BE2C (cell line): ENCODE measurements at places on chromosomes 7 and 10.

DNA sequence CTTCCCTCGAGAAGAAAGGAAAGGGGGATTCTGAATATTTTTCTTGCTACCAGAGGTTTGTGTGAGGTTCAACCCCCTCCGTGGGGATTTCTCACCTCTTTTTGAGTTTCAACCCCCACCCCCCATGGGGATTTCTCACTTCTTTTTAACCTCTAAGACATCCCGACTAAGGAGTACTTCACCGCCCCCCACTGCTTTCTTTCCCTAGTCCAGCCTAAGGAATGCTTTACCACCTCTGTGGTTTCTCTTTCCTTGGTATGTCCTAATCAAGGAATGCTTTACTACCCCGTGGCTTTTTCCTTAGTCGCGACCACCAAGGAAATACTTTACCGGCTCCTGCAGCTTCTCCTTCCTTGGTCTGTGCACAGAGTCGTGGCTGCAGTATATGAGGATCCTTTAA is 149.4 kb downstream of the LYZL1 start:
- DNase-seq, result no peak

GRCh38 chr7:114160925-114161324 is 242.1 kb upstream of the PPP1R3A start:
- DNase-seq, result no peak

GRCh38 chr10:124171561-124171960 is 78.2 kb upstream of the CHST15 start:
- no peak for DNase-seq

- peak; percentile 70 for DNase-seq
These were observed 817 bp downstream of the MLLT10 start for GRCh38 chr10:21534604-21535493.

GRCh38 chr7:156791241-156791640 is 101.7 kb downstream of the LMBR1 start:
- no peak for DNase-seq
